ENCODE measurements at places on chromosomes 3 and 15.

- DNase-seq: no peak
These were observed 82.0 kb downstream of the MYLK start for GRCh38 chr3:123802007-123802625.

DNA sequence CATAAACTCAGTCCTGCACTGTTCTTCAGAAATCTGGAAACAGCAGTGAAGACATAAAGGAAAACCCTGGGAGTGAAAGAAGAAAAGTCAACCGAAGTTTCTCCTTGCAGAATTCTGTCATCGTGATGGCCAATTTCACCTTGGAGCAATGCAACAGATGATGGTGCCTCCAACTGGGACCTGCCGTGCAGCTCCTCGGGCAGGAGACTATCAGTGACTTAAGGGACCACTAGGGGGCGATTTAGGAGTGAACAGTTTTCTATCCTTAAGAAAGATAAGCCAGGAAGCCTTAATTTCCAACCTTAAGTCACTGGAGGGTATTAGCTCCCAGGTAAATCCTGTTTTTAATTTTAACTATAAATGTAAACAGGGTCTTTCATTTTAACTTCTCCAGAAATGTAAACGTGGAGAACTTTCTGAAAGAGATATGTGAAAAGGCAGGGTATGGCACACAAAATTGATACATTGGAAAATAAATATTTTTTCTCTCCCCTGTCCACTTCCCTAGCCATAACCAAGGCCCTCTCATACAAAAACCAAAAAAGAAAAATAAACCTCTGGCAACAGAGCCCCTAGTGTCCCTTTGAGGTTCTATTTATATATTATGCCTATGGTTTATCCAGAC, 116.3 kb downstream of the PDZRN3 start:
- no peak for DNase-seq

- DNase-seq: no peak
These were observed 19.4 kb upstream of the PPP4R2 start for GRCh38 chr3:72977060-72977808.

DNA sequence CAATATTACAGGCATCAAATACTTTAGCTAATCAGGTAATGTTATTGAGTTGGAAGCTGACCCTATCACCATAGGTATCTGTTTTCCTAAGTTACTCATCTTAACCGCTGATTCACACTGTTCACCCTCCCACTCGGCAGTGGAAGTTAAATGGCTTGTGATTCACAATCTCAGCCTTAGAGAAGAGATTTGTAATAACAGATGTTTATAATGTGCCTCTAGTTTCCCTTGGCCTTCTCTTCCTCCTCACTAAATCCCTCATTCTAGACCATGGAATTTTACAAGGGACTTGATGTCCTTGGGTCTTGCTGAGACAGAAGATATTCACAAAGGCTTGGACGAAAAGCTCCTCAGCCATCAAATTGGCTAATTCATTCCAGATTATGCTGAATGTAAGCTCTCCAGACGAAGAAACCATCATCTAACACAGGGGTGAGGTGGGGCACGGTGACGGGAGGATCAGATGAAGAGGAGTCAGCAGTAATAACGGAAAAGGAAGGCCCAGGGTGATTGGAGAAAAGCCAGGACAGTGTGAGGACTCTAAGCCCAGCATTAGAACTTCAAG, 931.7 kb downstream of the MCTP2 start:
- peak; percentile 62 for DNase-seq

- no peak for DNase-seq
These were observed 56.6 kb downstream of the CEP63 start for GRCh38 chr3:134542287-134542958.

- no peak for DNase-seq
These were observed 6.8 kb downstream of the IL17RE start for GRCh38 chr3:9909221-9910013.

GRCh38 chr3:188701485-188701969, 470.2 kb upstream of the TPRG1 start:
- DNase-seq: no peak

- no peak for DNase-seq
These were observed 10.4 kb downstream of the TEX264 start for GRCh38 chr3:51681453-51681852.

GRCh38 chr3:122008166-122008565, 13.9 kb downstream of the ILDR1 start:
- no peak for DNase-seq

GRCh38 chr3:52044869-52045619, 11.3 kb downstream of the DUSP7 start:
- no peak for DNase-seq

DNA sequence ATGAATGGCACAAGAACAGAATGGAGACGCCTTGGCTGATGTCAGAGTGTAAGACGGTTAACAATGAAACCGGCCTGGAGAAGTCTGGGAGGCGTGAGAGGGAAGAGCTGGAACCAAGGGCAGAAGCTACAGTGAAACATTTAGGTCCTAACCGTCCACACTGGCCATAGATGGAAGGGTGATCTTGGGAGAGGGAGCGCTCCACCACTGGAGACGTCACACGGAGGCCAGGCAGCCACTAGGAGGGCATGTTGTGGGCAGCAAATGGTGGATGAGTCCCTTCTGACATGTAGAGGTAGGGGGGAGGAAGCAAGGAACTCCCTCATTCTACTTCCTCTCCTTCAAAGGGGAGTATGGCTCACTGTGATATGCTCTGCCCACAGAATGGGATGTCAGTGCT, 23.8 kb downstream of the FEM1B start:
- no peak for DNase-seq

GRCh38 chr15:72197460-72198355, at the start of gene GRAMD2A:
TSS of gene GRAMD2A (minus strand) at chr15:72197787.
- no peak for DNase-seq

GRCh38 chr3:131494706-131495105, 8.1 kb downstream of the MRPL3 start:
- no peak for DNase-seq

GRCh38 chr3:25910997-25911396, 121.1 kb downstream of the OXSM start:
- DNase-seq: no peak

- DNase-seq: no peak
These were observed 383.5 kb upstream of the IL12A start for GRCh38 chr3:159605101-159605500.

GRCh38 chr3:12879191-12879815, 37.9 kb upstream of the RPL32 start:
- no peak for DNase-seq

- DNase-seq: no peak
These were observed 37.7 kb upstream of the TMEM45A start for GRCh38 chr3:100454677-100455076.

DNA sequence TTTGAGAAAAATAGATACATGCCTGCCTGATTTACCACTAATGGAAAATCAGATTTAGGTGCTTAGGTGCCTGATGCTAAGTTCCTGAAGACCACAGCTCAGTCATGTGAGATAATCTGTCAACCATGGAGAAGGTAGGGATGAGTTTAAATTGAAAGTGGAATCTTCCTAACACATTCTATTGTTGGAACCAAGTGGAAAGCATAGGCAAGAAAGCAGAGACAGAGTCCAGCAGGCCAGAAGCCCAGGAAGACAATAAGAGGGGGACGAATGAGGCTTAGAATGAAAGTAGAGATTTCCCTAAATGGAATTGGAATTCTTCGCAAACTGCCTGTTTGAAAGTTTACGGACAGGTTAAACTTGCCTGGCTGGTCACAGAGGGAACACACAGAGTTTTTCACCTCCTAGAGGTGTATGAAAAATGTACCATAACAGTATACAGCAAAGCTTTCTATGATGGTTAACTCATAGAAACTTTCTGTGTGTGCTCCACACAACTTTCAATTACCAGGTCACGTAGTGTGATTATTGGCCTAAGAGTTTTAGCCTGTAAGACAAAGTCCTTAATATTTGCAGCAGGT, 453.8 kb upstream of the KCNMB2 start:
- DNase-seq: no peak

- DNase-seq: no peak
These were observed 66.7 kb downstream of the MEF2A start for GRCh38 chr15:99632521-99632920.

DNA sequence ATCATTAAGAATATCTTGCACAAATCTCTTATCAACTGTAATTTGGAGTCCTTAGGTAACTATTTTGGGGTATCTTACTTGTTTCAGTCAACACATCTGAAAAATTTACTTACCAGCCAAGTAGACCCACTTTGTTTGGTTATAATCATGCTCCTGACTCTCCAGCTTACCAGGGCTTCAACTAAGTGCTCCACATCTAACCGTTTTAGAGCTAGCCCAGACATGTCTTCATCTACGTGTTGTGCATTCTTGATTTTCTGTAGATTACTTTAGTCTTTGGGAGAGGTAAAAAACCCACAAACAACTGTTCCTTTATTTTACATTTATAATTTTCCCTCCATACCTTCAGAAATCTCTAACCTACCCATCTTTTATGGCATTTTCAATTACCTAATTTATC, 17.2 kb downstream of the EAF2 start:
- DNase-seq: no peak

DNA sequence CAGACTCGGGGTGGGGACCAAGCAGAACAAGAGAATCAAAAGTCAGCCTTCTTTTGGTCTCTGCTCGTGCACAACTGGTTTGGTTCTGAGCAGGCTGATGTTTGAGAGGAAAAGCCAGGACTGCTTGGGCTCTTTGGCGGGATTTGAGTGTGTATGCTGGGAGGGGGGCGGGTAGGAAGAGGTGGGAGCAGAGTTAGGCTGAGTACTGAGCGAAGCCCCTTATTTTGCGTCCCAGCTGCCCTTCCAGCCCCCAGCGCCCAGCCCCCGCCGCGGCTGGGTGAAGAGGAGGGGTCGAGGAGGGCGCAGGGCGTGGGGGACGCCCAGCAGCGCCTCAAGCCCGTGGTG, 153.5 kb upstream of the GOLIM4 start:
- DNase-seq: no peak

DNA sequence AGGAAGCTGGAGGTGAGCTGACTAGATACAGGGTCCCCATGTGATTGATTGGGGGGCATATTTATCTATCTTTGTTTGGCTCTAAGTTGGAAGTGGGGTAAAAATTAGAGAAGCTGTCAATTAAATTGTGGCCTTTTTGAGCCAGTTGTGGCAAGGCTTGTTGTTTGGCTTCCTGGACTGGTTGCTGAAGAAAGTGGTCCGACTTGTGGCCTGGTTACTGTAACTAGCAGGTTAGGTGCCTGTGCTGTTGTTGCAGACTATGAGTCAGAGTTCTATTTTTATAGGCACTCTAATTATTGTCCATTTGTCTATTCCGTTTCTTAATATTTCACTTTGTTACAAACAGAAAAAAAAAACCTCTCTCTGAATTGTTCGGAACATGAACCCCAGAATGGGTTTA, 129.1 kb upstream of the CNTN6 start:
- no peak for DNase-seq

GRCh38 chr15:78105476-78106241, 13.3 kb downstream of the SH2D7 start:
- peak; percentile 51 for DNase-seq

GRCh38 chr15:84752700-84753099, 4.3 kb downstream of the ZNF592 start:
- no peak for DNase-seq

- no peak for DNase-seq
These were observed 832 bp downstream of the SLC41A3 start for GRCh38 chr3:126083138-126083445.

DNA sequence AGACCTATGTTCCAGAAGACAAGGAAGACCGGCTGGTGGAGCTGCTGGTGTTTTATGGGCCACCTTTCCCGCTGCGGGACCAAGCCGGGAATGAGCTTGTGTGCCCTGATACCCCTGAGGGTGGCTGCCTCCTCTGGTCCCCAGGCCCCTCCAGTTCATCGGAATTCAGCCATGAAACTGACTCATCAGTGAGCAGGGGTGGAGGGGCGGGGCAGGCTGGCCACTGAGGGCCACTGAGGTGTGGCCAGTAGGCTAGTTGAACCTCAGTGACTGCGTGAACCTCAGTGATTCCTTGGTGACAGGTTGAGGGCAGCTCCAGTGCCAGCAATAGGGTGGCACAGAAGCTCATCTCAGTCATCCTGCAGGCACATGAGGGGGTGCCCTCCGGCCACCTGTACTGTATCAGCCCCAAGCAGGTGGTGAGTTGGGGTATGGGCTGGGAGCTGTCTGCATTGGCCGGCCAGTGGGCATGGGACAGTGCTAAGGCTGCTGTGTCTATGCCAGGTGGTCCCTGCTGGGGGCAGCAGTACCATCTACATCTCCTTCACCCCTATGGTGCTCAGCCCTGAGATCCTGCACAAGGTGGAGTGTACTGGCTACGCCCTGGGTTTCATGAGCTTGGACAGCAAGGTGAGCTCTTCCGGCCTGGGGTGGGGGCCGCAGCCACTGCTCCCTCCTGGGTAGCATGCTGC, 20.3 kb downstream of the ACAA1 start:
- peak; percentile 46 for DNase-seq

DNA sequence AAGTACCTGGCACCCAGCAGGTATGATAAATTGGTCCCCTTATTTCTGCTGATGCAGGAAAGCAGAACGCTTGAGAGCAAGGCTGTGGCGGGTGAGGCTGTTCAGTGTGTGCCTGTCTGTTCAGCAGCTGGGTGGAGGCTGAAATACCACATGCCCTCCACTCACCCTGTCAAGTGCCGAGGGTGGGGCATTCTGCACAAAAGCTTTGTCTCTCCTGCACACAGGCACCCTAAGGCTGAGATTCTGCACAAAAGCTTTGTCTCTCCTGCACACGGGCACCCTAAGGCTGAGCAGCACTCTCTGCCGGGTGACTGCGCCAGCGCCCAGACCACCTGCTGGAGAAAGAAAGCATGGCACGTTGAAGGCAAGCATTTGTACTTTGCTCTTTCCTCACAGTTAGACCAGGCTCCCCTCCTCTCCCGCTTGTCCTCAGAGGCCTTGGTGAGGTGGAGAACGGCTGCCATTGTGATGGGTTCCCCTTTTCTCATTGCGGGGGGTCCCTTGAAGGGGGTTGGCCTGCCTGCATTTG, 97.5 kb downstream of the BDH1 start:
- peak; percentile 32 for DNase-seq

DNA sequence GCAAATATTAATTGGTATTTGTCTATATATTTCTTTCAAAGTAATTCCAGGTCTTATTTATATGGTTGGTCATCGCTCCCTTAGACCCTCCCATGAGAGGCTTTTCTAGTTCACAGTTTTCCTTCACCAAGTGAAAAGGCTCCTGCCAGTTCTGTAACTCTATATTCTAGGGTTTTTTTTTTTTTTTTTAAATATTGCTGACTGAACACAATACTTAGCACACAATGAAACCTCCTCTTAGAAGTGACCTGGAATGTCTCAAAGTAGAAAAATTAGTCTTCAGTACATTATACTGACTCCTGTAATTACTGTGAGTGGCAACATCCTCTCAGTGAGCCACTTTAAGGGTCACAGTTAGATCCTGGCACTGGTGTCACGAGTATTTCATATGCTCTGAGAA, 48.6 kb upstream of the CDAN1 start:
- no peak for DNase-seq

GRCh38 chr3:101249522-101249921, 70.9 kb downstream of the IMPG2 start:
- no peak for DNase-seq

- DNase-seq: peak; percentile 23
These were observed 105.0 kb downstream of the TPRA1 start for GRCh38 chr3:127485396-127486170.

- no peak for DNase-seq
These were observed 251.6 kb upstream of the ZPLD1 start for GRCh38 chr3:102183186-102183585.

- DNase-seq: no peak
These were observed 52.6 kb downstream of the CCK start for GRCh38 chr3:42213417-42213816.

Measured in sciatic nerve (tissue), 2 donors.